ENCODE measurements at places on chromosomes 3 and 15. TPM values are rescaled to one million over a fixed set of nuclear protein-coding genes. Genes with fewer than 3 reads are reported as not detected.

DNA sequence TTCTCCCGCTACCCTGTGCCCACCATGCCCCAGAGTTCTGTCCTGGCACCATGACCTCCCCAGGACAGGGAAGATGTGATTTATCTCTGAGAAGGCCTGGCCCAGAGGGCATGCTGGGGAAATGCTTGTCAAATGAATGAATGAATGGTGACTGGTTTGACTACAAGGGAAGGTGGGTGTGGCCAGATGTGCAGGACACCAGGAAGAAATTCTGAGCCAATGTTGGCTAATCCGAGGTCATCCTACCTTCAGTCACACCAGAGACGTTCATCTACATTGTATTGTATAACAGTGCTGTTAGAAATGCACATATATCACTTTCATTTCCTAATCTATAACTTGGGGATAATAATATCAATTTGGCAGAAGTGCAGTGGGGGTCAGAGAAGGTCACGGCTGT is 138.4 kb downstream of the FAM43A start:
- no peak for DNase-seq

DNA sequence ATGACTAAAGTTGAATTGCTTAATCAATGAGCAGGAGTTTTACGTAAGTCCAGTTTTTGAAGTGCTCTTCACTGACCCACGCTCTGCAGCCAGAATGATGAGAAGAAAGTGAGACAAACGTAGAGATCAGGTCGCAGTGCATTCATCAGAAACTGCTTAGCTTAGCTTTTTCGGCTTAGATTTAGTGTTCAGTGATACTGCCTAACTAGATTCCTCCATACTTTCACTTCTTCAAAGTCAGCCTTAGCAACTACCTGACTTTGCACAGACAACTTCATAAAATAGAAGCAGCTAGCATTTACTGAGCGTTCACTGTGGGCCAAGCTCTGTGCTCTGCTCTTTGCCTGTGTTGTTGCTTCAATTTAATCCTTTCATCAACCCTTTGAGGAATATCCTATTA is 116.1 kb downstream of the KCNH8 start:
- DNase-seq = no peak

GRCh38 chr3:17166369-17166768 is 281.6 kb downstream of the PLCL2 start:
- DNase-seq = no peak

GRCh38 chr15:39142500-39142899 is 438.4 kb upstream of the THBS1 start:
- no peak for DNase-seq

TBC1D23 gene
- 22.6 TPM for total RNA-seq
